ENCODE measurements at places on chromosomes 7 and 10. TPM values are rescaled to one million over a fixed set of nuclear protein-coding genes. Genes with fewer than 3 reads are reported as not detected.
A peak's percentile ranks its signal among the peaks of the same experiment; 100 is the strongest.

- no peak for DNase-seq
Measured at GRCh38 chr10:28738200-28738599, 60.9 kb downstream of the BAMBI start.

DNA sequence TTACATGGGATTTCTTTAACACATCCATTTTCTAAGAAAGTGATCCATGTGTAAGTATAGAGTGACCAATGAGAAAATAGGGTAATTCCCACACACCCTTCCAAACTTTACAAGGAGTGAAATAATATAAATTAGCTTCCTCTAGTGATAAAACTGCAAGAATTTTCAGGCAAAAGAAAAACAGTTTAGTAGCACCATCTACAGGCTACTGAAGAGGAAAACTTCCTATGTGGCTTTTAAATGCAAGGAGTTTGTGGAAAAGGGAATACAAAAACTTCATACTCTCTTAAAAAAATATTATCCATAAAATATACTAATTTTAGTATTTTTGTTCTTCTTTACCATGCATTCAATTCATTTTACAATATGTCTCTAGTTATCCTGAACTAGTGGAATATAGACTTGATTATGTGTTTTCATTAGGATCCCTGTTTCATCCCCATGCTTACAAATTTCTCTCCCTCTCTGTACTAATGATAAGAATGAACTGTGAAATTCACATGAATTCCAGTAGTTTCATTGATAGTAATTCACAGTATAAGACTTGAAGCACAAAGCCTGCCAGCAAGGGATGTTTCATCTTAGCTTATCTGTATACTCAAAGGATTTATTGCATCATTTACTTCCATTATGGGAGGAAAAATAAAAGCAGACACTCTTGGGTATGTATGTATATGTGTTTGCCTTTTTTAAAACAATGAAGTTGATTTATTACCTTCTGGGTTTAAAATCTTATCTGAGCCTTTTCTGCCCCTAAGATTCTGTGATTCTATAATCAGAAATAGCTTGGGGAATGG, 442.9 kb downstream of the AUTS2 start:
- DNase-seq: no peak

DNA sequence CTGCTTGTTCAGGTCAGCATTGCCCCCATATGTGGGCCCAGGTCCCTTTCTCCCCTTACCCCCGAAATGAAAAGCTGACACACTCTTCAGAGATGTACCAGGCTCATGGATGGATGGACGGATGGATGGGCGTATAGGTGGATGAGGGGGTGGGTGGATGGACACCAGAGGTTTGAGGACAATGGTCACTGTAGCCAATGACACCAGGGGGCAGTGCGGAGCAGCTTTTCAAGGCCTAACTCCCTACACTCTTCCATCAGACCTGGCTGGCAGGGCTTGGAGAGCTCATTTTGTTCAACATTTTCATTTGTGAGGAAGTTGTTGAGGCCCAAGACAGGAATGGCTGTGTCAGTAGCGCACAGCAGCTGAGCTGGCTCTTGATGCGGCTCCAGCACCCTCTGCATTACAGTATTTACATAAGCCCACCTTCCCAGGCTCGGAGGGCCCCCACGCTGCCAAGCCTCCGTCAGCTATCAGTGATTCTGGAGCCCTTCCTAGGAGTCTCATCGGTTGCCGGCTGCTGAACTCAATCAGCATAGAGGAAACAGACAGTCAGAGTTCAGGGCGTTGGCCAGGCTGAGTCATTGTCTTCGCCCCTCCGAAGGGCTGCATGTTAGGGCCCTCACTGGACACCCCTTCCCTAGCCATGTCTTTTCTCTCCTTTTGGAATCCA, 11.6 kb upstream of the FFAR4 start:
- DNase-seq: peak; percentile 79

GRCh38 chr7:38518541-38518940, 112.6 kb downstream of the AMPH start:
- no peak for DNase-seq

- no peak for DNase-seq
Measured at GRCh38 chr10:130958003-130958402, 353.5 kb downstream of the TCERG1L start.

Gene DPCD
- 3.6 TPM for total RNA-seq

DNA sequence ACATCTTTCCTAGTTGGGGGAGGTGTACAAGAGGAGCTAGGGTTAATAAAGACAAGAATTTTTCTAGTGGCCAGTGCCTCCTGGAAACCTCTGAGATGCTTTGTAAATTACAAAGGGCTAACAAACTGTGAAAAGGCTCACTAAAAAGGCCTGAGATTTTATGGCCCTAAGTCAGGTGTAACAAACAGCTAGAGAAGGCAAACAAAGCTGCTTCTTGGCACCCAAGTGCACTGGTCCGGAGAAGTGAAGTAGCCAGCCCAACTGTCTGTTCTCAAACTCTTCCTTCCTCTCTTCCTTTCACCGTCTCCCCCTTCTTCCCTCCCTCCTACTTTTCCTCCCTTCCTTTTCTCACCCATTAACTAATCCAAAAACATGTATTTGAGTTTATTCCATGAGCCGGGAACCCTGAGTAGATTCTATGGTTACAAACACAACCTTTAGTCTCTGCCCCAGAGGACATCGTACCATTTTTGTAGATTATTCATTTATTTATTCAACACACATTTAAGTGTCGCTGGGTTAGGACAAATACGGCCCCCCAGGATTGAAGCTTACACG, 143.4 kb upstream of the PCGF5 start:
- DNase-seq: no peak

DNA sequence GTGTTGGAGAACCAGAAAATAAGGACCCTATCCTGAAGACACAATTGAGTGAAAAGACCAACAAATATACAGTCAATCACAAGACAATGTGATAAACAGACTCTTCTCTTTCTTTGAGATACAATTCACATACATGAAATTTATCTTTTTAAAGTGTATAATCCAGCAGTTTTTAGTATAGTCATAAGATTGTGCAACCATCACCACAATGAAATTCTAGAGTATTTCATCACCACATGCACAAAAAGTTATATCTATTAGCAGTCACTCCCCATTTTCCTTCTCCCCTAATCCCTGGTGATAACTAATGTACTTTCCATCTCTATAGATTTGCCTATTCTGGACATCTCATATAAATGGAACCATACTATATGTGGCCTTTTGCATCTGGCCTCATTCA, 8.2 kb upstream of the SORBS1 start:
- no peak for DNase-seq

Gene ELAPOR2
- total RNA-seq: 0.75 TPM

DNA sequence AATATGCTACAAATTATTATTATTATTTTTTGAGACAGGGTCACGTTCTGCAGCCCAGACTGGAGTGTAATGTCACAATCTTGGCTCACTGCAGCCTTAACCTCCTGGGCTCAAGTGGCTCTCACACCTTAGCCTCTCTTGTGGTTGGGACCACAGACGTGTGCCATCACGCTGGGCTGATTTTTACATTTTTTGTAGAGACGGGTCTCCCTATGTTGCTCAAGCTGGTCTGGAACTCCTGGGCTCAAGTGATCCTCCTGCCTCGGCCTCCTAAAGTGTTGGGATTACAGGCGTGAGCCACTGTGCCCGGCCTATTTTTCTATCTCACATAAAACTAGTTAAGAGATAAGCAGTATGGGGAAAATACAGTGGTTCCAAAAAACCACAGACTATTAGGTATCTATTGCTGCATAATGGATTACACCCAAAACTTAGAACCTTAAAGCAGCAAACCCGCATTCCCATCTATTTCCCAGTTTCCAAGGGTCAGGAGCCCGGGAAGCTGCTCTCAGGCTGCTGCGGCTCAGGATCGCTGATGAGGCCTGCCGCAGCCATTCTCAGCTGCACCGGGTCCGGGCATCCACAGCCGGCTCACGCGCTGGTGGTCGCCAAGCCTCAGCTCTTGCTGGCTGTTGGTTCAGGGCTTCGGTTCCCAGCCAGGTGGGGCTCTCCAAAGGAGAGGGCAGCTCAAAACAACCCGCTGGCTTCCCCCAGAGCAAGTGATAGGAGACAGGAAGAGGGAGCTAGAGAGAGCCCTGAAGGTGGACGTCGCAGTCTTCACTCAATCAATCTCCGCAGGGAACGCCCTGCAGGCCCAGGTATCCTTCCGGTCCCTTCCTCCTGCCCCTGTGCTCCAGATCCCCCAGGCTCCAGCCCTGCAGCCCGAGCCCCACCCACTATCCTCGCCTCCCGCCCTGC, 128.2 kb downstream of the UBE2H start:
- DNase-seq: no peak

Gene MALRD1
- not detected for total RNA-seq

DNA sequence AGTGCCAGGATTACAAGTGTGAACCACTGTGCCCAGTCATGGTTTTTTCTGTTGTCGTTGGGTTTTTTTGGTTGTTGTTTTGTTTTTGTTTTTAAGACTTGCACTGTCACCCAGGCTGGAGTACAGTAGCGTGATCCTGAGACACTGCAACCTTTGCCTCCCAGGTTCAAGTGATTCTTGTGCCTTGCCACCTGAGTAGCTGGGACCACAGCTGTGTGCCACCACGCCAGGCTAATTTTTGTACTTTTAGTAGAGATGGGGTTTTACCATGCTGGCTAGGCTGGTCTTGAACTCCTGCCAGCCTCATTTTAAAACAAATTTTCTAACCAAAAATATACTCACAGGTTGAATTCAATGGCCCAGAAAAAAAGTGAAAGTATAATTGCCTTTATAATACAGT, 174.1 kb downstream of the AHR start:
- no peak for DNase-seq

Gene FOXI2
- not detected for total RNA-seq

DNA sequence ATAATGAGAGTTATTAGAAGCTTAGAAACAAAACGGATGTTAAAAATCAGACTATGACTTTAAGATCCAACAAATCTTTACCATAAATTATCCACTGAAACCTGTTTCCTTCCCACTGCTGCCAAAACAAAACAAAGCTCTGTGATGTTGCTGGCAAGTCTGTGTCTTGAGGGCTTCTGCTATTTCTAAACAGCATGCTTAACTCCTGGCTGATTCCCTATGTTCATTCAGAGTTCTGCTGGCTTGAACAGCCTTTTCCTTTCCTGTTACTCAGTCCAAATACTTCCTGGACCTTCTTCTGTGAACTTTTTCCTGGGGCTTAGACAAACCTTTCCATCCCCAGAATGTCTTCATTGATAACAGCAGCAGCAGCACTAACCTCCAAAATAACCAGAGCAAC, 448.1 kb downstream of the SORCS1 start:
- DNase-seq: no peak

- DNase-seq: no peak
Measured at GRCh38 chr7:25557379-25557917, 329.2 kb upstream of the NPVF start.

- DNase-seq: no peak
Measured at GRCh38 chr7:43072530-43072929, 39.9 kb upstream of the HECW1 start.

Gene GPR15LG
- 0.20 TPM for total RNA-seq

GRCh38 chr7:157946398-157947060, 609.7 kb downstream of the DNAJB6 start:
- no peak for DNase-seq

GRCh38 chr7:155860840-155861479, 48.7 kb upstream of the SHH start:
- peak; percentile 93 for DNase-seq

Gene CAMK2B
- total RNA-seq: 5.0 TPM

DNA sequence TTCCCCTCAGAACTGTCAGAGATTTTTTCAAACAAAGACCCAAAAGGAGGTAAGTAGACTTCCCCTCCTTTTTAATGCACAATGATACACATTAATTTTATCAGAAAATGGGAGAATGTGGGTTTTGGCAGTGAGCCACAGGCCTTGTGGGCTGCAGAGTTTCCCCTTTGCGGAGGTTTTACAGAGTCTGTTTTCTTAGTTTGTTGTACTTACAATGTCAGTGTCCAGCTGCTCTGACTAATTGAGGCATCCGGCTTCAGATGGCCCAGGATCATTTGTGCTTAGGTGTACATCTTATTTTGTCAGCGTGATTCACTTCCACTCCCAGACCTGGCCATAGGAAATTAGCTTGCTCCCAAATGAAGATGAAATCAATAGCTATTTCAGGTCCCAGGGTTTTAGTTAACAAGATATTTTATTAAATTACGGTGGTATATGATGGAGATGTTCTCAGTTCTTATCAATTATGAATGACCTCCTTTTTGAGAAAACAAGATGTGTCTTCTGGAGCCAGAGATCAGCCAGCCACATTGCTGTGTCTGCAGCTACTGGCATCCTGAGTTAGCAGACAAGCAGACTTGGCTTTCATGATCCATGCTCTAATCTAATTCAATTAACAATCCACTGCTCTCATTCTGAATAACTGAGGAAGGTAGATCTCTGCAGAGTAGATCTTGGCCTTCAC, 1086.6 kb upstream of the SORCS1 start:
- DNase-seq: no peak

- DNase-seq: no peak
Measured at GRCh38 chr7:7720193-7720592, 1.8 kb upstream of the RPA3 start.

DNA sequence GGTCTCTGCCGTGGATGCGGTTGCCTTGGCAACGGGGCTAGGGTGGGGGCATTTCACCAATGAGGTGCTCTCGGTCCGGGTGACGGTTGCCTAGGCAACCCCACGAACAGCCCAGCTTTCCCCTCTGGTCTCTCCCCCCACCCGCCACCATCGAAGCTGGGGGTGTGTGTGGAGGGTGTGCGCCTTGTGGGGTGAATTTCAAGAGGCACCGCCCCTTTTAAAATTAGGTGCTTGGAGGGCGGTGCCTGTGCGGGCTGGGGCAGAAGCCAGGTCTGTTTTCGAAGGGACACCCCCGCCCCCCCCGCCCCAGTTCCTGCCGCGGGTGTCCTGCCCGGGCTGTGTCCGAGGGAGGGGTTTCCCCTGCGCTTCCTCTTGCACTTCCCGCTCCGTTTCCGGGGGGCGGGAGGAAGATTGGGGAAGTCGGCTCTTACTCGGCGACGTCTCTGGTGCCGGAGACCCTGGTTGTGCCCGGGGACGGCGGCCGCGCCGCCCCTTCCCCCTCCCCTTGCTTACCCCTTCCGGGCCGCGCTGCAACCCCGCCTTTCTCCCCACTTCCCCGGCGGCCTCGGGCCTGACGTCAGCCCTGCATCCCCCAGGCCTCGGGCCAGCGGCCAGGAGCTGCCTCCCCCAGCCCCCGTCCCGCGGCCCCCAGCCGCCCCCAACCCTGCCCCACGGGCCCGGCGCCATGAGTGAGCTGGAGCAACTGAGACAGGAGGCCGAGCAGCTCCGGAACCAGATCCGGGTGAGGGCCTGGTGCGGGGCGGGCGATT, 2.2 kb downstream of the GNB2 start:
- peak; percentile 84 for DNase-seq

DNA sequence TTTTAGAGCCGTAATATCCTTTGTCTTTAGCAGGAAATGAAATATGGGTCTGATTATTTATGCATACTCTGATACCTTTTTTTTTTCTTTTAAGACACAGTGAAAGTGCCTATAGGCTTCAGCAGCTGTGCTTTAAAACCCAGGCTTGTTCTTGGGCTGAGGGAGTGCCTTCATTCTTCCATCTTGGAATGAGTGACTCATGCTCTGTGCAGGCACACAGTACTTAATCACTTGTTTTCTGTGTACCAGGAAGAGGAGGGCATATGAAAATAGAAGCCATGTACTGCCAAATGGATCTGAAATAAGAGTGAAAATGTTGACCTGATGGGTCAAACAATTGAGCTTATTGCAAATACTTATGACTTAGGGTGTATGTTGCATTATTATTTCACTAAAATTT, 12.0 kb downstream of the INPP5F start:
- no peak for DNase-seq

- DNase-seq: no peak
Measured at GRCh38 chr10:94178475-94179253, 184.1 kb downstream of the NOC3L start.

Gene COL26A1
- 6.7 TPM for total RNA-seq

Measured in left lobe of liver (tissue), 2 donors.